Motor neuron (in vitro differentiated cells): ENCODE measurements at places on chromosomes 6 and 20.
A peak's percentile ranks its signal among the peaks of the same experiment; 100 is the strongest.

GRCh38 chr20:49542514-49542991 lies 25.4 kb downstream of the PTGIS start:
- ATAC-seq, result no peak

DNA sequence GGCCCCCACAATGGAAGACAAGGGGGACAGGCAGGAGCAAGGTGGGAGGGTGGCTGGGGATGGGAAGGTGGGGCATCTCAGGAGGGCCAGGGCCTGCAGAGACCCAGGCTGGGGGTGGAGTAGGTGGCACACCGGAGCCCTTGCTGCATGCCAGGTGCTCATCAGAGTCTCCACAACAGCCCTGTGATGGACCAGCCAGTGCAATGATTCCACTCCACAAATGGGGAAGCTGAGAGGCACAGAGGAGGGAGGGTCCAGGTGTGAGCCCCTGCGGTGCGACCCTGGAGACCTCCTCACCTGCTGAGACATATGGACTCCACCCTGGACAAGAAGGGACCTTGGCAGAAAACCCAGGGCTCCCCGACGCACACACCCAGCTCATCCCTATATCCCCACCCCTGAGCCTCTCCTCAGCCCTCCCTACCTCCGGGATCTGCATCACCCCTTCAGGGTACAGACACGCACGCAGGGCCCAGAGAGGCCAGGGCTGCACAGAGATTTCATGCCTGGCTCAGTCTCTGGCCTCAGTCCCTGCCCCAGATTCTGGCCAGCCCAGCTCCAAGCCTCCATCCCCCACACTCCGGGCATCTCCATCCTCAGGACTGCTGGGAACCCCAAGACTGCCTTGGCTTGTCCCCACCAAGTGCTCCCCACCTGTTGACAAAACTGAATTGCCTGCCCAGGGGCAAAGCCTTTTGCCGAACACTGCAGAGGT lies 7.1 kb upstream of the GRM4 start:
- ATAC-seq, result no peak

DNA sequence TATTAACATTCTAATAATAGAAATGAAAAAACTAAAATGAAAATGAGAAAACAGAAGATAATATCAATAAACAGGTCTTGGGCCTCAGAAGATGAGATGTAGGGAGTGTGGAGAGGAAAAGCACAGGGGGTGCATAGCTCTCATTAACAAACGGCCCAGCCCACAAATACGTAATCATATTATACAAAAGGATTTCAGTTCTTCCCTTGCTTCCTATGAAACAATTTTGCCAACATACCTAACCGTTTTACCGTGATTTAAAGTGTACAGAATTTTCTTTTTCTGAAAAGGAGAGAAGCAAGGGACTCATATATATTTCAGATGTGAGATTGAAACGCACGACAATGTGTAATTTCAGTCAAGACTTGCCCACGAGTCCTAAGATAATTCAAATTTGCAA lies 136.0 kb downstream of the HFE start:
- peak; percentile 22 for ATAC-seq

GRCh38 chr6:1395941-1396908 lies 6.8 kb downstream of the FOXF2 start:
- ATAC-seq, result no peak

DNA sequence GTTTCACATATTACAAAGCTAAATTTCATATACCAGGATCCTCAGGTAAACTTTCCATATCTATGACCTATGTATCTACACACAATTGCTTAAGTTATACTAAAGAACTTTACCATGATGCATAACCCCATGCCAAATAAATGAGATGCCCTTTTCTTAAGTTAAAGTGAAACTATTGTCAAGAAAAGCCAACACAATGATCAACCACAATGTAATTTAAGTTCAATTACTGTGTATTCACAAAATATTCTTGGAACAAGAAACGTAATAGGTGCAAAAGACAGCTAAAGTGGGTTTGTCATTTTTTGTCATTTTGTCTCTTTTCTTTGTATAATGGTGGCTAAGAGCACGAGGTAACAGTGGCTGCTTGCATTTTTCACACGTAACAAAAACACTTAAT lies 158.0 kb upstream of the SHLD1 start:
- no peak for ATAC-seq
